MCF 10A (cell line): ENCODE measurements at places on chromosomes 13 and 19. TPM values are rescaled to one million over a fixed set of nuclear protein-coding genes. Genes with fewer than 3 reads are reported as not detected.
A peak's percentile ranks its signal among the peaks of the same experiment; 100 is the strongest.

The GJB2 gene
- total RNA-seq: 12.9 and 15.5 TPM in 2 replicates

The ZNF761 gene
- total RNA-seq: 9.1 and 12.0 TPM in 2 replicates

The NAXD gene
- total RNA-seq: 27.7 and 28.3 TPM in 2 replicates

The KCNN1 gene
- not detected in 2 replicates for total RNA-seq

DNA sequence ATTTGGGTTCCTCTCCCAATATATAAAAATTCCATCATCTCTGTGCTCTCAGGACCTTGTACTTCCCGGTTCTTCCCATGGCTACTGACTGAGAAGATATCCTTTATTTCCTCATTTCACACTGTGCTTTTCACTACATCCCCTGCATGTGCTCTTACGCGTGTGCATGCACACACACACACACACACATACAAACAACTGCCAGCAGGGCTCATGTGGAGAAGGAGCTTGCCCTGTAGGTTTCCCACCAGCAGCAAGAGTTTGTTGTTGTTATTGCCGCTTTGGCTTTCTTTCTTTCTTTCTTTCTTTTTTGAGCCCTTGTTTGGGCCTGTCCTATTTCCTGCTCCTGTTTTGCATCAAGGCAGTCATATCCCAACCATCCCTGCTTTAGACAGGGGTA, 43.6 kb downstream of the TEX26 start:
- no peak for DNase-seq

GRCh38 chr13:75934889-75935288, 298.8 kb downstream of the LMO7 start:
- DNase-seq: peak; percentile 43

- DNase-seq: no peak
Measured at GRCh38 chr19:32200312-32201038, 144.9 kb upstream of the ZNF507 start.

- peak; percentile 52 for DNase-seq
Measured at GRCh38 chr19:10289836-10290356, at the start of gene ICAM5. Gene ICAM5, plus strand, starts transcription at chr19:10289952. Its CDS starts 92 bp downstream, at chr19:10290044.

DNA sequence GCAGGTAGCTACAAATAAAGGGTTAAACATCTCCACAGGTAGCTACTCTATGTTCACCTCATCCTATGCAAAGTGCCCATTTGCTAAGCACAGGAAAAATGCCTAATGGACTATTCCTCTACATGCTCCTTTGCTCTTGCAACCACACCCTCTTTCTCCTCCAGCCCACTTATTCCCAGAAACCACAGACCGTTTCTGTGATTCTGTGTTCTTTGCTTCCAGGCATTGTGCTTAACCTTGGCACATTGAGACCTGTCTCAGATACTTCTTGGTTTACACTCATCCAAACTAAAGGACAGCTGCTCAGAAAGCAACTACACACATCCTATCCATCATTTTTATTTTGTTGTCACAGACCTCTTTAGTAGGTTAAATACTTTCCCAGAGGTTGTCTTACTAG, 785.0 kb upstream of the MIR17HG start:
- no peak for DNase-seq

- DNase-seq: no peak
Measured at GRCh38 chr19:3222709-3223108, 1.8 kb upstream of the CELF5 start.

DNA sequence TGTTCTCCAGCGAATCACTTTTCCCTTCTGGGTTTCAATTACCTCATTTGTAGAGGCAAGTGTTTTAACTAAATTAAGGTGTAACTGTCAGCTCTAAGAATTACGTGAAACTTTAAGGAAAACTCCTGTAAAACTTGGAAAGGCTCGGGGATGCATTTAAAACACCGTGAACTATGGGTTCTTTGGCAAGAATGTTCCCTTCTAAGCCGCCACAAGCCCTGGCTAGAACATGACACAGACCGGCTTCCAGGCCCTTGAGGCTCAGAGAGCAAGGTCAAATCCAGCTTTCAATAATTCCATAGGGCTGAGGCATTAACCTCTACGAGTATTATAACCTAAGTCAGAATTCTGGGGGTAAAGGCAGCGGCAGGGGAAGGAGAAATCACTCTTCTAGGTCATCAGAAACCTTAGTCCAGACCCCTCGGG, 685 bp downstream of the VWA8 start:
- DNase-seq: peak; percentile 38

DNA sequence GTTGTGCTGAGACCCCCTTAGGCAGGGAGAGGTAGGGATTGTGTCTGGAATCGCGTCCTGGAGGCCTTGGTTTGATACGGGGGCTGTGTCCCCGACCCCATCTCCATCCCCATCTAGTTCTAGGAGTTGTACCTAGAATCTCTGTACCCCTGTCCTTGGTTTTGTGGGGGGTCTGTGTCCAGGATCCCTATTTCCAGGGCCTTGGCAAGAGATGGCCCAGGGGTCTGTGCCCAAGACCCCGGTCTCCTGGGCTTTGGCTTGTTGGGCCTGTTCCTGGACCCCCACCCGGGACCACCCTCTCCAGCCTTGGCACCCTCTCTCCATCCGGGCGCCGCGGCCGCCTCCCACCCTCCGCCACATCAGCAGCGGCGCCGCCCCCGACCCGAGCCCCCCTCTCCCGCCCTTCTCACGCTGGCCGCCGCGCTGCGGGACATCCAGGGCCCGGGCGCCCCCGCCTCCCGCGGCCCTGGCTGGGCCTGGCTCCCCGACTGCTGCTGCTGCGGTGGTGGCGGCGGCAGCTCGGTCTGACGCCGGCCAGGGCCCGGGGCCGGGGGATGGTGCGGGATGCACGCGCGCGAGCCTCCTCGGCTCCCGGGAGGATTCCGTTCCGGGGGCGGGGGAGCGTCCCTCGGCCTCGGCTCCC, at the start of gene NUMBL:
TSS of gene NUMBL (minus strand) at position 602 of the 643 bp plus-strand sequence. CDS start at position 434, 168 bp downstream.
- no peak for DNase-seq

DNA sequence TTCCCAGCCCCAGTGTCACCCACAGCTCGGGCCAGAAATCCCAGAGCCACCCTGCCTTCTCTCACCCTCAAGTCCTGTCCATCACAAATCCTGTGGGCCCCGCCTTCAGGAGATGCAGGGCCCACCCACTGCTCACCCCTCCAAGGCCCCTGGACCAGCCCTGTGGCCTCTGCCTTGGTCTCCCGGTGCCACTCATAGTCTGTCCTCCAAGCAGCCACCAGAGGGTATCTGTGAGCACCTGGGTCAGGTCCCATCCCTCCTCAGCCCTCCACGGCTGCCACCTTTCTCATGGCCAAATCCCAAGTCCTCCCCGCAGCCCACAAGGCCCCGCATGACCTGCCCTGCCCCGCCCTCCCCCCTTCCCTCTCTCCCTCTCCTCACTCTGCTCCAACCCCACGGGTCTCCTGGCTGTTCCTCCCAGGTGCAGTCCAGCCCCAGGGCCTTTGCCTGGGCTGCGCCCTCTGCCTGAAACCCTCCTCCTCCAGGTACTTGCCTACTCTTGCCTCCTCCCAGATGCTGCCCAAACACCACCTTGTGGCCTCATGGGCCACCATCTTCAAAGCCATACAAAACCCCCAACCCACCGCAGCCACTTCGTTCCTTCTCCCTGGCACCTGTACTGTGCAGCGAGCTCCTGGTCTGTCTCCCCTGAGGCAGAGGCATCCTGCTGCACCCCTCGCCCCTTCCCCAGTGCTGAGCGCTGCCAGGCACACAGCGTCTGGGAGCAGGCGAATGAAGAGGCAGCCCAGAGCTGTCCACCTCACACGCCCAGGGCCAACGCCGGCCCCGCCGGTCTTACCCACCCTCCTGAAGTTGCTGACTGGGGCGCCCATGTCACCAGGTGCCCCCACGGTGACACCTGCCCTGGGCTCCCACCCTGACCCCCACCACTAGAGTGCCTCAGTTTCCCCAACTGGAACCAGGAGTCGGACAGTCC, 13.2 kb upstream of the UQCR11 start:
- peak; percentile 47 for DNase-seq

GRCh38 chr13:20239748-20240147, 7.6 kb upstream of the GJB6 start:
- DNase-seq: no peak

- peak; percentile 7 for DNase-seq
Measured at GRCh38 chr13:84126671-84127171, 244.4 kb upstream of the SLITRK1 start.

GRCh38 chr19:14497228-14497921, 1.4 kb upstream of the GIPC1 start:
- DNase-seq: peak; percentile 51

DNA sequence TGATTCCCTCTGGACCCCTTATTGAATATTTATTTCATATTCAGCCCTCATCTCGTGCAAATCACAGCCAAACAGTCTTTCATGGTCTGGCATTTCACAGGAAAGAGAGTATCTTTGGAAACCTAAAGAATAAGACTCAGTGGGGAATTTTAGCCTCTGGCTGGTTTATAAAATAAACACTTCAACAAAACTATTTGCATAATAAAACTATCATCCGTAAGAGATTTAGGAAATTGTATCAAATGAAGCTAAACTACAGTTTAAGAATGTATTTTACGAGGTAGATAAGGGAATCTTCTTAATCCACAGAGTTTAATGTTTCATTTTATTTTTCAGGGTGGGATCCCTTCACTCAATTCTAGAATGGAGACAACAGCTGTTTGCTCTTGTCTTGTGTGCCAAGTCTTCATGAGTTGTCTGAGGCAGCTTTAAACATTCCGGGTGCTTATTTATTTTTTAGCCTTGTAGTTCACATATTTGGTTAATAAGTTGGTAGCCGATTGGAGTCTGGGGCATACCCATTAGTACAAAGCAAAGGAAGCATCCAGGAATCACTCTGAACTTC, 634.4 kb upstream of the KLF12 start:
- DNase-seq: no peak
